ENCODE measurements at places on chromosomes 13 and 19.

DNA sequence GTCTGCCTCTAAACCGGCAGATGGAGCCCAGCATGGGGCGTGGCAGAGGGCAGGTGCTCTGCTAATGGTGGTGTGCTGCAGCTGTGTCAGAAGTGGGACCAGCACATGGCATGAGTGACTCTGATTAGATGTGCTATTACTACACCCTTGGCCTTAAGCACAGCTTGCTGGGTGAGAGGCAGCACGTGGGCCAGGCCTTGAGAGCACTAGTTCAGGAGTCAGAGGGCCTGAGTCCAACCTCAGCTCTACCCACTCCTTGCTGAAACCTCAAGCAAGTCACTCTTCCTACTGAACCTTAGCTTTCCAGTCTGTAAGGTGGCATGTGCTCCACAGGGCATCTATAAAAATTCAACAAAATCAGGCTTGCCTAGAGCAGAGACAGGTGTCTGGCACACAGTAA lies 22.7 kb downstream of the AKT2 start:
- DNase-seq, result no peak

- no peak for DNase-seq
These were observed 462.0 kb upstream of the ZNF507 start for GRCh38 chr19:31883296-31883990.

GRCh38 chr13:81133066-81133465 lies 792.1 kb upstream of the SPRY2 start:
- no peak for DNase-seq

DNA sequence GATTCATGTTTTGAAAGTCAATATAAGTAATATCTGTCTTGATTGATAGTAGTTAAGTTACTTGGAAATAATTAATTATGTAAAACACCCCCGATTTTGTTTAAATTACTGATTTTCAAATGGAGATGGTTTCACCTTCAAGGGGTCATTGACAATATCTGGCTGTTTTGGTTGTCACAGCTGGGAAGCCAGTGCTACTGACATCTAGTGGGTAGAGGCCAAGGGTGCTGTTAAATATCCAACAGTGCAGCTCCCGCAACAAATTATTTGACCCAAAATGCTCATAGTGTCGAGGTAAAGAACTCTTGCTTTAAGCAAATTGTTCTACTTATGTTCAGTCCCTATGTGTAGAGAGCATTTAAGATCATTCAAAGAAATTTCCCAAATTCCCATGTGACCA lies 50.6 kb upstream of the PCDH20 start:
- DNase-seq, result no peak

- no peak for DNase-seq
These were observed 68.5 kb downstream of the TEX29 start for GRCh38 chr13:111388851-111389500.

GRCh38 chr13:95204231-95204765 lies 97.0 kb downstream of the ABCC4 start:
- no peak for DNase-seq

DNA sequence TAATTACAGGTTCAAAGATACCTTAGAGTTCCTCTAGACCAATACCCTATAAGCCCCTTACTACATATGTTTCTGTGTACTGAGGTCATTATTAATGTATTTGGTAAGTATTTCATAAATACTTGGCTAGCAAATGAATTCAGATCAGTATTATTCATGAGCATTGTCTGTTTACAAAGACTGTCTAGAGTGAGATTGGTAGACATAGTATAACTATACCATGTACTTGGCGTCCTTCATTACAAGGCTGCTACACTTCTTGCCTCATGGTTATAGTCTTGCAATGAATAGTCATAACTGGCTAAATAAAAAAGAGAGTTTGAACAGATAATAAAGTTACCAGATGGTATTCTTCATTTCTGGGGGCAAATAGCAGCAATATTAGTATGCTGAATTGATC lies 12.1 kb downstream of the SETDB2 start:
- no peak for DNase-seq

Measured in RPMI7951 (cell line).